Liver (tissue), 10 donors: ENCODE measurements at places on chromosomes 1 and 21. TPM values are rescaled to one million over a fixed set of nuclear protein-coding genes. Genes with fewer than 3 reads are reported as not detected.

NBPF4 gene
- not detected for polyA plus RNA-seq

C8B gene
- 413 TPM for polyA plus RNA-seq

TNN gene
- 0.11 TPM for polyA plus RNA-seq

FCRL4 gene
- polyA plus RNA-seq, result not detected

SPTA1 gene
- 0.08 TPM for polyA plus RNA-seq

NEGR1 gene
- 0.12 TPM for polyA plus RNA-seq

ERICH3 gene
- polyA plus RNA-seq, result 0.05 TPM

BEST4 gene
- polyA plus RNA-seq, result not detected

SLC44A3 gene
- polyA plus RNA-seq, result 2.8 TPM

ANGPTL7 gene
- polyA plus RNA-seq, result 0.06 TPM

DMBX1 gene
- not detected for polyA plus RNA-seq

INPP5B gene
- 5.9 TPM for polyA plus RNA-seq

PADI1 gene
- not detected for polyA plus RNA-seq

TTLL7 gene
- 2.0 TPM for polyA plus RNA-seq

RAB3B gene
- polyA plus RNA-seq, result 0.43 TPM

C1QB gene
- polyA plus RNA-seq, result 335 TPM

LCE6A gene
- not detected for polyA plus RNA-seq

PALMD gene
- polyA plus RNA-seq, result 24.0 TPM

RHEX gene
- polyA plus RNA-seq, result 0.15 TPM

CRYAA gene
- polyA plus RNA-seq, result 1.9 TPM

PERM1 gene
- not detected for polyA plus RNA-seq

RAB4A gene
- 51.9 TPM for polyA plus RNA-seq

ST6GALNAC3 gene
- 3.0 TPM for polyA plus RNA-seq

MIXL1 gene
- polyA plus RNA-seq, result not detected

SLC2A5 gene
- polyA plus RNA-seq, result 0.18 TPM

CELA2B gene
- polyA plus RNA-seq, result not detected

GJB3 gene
- 0.17 TPM for polyA plus RNA-seq

IQGAP3 gene
- 0.75 TPM for polyA plus RNA-seq

CD1E gene
- not detected for polyA plus RNA-seq

PGLYRP4 gene
- not detected for polyA plus RNA-seq

CA6 gene
- not detected for polyA plus RNA-seq

PSRC1 gene
- polyA plus RNA-seq, result 1.4 TPM

CFAP141 gene
- not detected for polyA plus RNA-seq

RASSF5 gene
- polyA plus RNA-seq, result 4.8 TPM

AVPR1B gene
- polyA plus RNA-seq, result not detected

LCE3B gene
- not detected for polyA plus RNA-seq

PARS2 gene
- 4.1 TPM for polyA plus RNA-seq

KRTAP13-2 gene
- polyA plus RNA-seq, result not detected

EPHA2 gene
- 7.9 TPM for polyA plus RNA-seq

LYPD8 gene
- polyA plus RNA-seq, result not detected

TFF2 gene
- polyA plus RNA-seq, result 1.0 TPM

DPT gene
- polyA plus RNA-seq, result 1.3 TPM

SERTAD4 gene
- 0.02 TPM for polyA plus RNA-seq

CLDN8 gene
- 0.10 TPM for polyA plus RNA-seq

ZNF683 gene
- polyA plus RNA-seq, result 0.09 TPM

OR6N1 gene
- polyA plus RNA-seq, result not detected

CSMD2 gene
- not detected for polyA plus RNA-seq

COL9A2 gene
- polyA plus RNA-seq, result 0.22 TPM

OR10J1 gene
- not detected for polyA plus RNA-seq

CRNN gene
- polyA plus RNA-seq, result not detected

CADM3 gene
- polyA plus RNA-seq, result 0.25 TPM

OR2AK2 gene
- polyA plus RNA-seq, result not detected

CD1B gene
- polyA plus RNA-seq, result not detected

ZNF695 gene
- not detected for polyA plus RNA-seq

SDHC gene
- polyA plus RNA-seq, result 77.7 TPM

HPDL gene
- 0.15 TPM for polyA plus RNA-seq

FCRL2 gene
- polyA plus RNA-seq, result not detected

DCST2 gene
- 0.53 TPM for polyA plus RNA-seq
